ENCODE measurements at places on chromosomes 12 and 14. TPM values are rescaled to one million over a fixed set of nuclear protein-coding genes. Genes with fewer than 3 reads are reported as not detected.
A peak's percentile ranks its signal among the peaks of the same experiment; 100 is the strongest.

The TMEM30B gene
- 1.7 TPM for total RNA-seq

The ATP6V1D gene
- 129 TPM for total RNA-seq

The P2RX2 gene
- not detected for total RNA-seq

The ADCY6 gene
- 24.8 TPM for total RNA-seq

The GYS2 gene
- not detected for total RNA-seq

DNA sequence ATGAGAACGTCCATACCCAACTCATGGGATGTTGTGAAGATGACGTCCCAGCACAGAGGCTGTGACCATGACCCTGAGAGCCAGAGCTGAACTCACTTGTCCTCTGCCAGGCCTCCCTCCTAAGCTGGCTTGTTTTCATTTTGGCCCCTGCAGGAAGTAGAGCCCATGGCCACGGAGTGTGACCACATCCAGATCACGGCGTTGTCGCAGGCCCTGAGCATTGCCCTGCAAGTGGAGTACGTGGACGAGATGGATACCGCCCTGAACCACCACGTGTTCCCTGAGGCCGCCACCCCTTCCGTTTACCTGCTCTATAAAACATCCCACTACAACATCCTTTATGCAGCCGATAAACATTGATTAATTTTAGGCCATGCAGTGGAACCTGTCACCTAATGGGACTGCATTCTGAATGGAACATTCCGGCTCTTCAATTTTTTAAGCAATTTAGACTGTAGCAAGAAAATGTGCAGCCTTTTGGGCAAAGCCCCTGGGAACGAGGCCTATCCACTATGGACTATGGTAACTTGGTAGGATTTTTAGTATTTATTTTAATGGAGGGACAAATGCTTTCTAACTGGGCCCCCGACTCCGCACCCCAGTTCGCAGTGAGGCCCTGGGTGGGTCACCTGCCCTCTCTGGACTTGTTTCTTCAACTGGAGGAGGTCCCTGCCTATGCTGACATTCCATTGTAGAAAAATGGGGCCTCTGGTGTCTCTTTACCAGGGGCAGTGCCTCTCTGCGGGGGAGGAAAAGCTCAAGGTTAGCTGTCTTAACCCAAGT lies 19.6 kb downstream of the OTUB2 start:
- no peaks in the 10 kb centered on the region for H3K27me3 ChIP-seq
- H3K36me3 ChIP-seq: peaks cover 20% of the 10 kb centered on the region
- H3K4me3 ChIP-seq: no peak overlapping the region
- H3K4me1 ChIP-seq: peaks cover 5% of the 10 kb centered on the region
- no peak for DNase-seq

- H3K27ac ChIP-seq: no peak overlapping the region
- peaks cover 6% of the 10 kb centered on the region for H3K36me3 ChIP-seq
- H3K27me3 ChIP-seq: no peaks in the 10 kb centered on the region
- no peak for DNase-seq
These were observed 15.2 kb upstream of the CDK2AP1 start for GRCh38 chr12:123286652-123287373.

DNA sequence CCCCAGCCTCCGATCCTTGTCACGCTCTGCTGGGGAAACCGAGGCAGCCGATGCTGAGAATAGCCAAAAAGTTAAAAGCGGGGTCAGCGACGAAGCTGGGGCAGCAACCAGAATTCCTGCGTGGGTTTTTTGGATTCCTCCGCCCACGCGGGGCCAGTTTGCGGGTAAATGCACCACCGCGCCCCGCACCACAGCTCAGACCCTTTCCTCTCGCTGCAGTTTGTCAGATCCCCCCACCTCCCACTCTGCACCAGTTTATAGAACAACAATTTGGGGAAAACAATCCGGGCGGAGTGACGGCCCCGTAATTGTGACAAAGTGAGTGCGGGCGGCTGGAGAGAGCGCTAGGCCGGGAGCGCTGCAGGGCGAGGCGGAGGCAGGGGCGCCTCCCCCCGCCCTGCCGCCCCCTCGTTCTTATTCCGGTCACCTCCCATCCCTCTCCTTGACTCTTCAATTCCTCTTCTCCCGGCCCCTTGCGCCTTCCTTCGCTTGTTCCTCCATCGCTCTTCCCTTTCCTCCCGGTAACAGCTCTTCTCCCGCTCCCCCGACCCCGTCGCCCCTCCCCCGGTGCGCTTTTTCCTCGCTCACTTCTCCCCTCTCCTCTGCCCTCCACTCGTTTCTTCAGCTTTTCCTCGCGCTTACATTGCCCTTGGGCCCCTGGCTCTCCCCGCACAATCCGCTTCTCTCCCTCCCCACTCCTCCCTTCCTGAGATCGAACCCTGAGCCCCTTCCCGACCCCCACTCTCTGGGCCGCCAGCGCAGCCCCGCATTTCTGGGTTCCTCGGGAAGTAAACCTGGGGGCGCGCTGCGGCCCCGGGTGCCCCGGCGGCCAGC lies 646 bp upstream of the DNAJC22 start:
- H3K4me1 ChIP-seq: peaks cover 20% of the 10 kb centered on the region
- no peak overlapping the region for H3K27ac ChIP-seq
- peaks cover 46% of the 10 kb centered on the region for H3K27me3 ChIP-seq
- peak overlapping the region; percentile 37 for H3K4me3 ChIP-seq
- peak; percentile 33 for DNase-seq

- H3K27ac ChIP-seq: no peak overlapping the region
- no peak overlapping the region for H3K4me3 ChIP-seq
- no peaks in the 10 kb centered on the region for H3K27me3 ChIP-seq
- peak; percentile 17 for DNase-seq
These were observed 255.5 kb downstream of the RASSF9 start for GRCh38 chr12:85580562-85581168.

GRCh38 chr12:51246254-51246853 lies 7.7 kb downstream of the DAZAP2 start:
- H3K36me3 ChIP-seq: peaks cover 49% of the 10 kb centered on the region
- peaks cover 15% of the 10 kb centered on the region for H3K4me1 ChIP-seq
- no peak overlapping the region for H3K4me3 ChIP-seq
- no peaks in the 10 kb centered on the region for H3K27me3 ChIP-seq

- no peaks in the 10 kb centered on the region for H3K4me1 ChIP-seq
- H3K27me3 ChIP-seq: no peaks in the 10 kb centered on the region
- H3K4me3 ChIP-seq: no peak overlapping the region
- H3K36me3 ChIP-seq: no peaks in the 10 kb centered on the region
- no peak for DNase-seq
These were observed 40.3 kb downstream of the ANKRD9 start for GRCh38 chr14:102469261-102469660.

- H3K36me3 ChIP-seq: peaks cover 52% of the 10 kb centered on the region
- no peak for DNase-seq
- H3K27ac ChIP-seq: no peak overlapping the region
- H3K27me3 ChIP-seq: no peaks in the 10 kb centered on the region
- no peak overlapping the region for H3K4me3 ChIP-seq
- H3K4me1 ChIP-seq: no peaks in the 10 kb centered on the region
These were observed 19.9 kb downstream of the ZNF605 start for GRCh38 chr12:132936163-132936562.

DNA sequence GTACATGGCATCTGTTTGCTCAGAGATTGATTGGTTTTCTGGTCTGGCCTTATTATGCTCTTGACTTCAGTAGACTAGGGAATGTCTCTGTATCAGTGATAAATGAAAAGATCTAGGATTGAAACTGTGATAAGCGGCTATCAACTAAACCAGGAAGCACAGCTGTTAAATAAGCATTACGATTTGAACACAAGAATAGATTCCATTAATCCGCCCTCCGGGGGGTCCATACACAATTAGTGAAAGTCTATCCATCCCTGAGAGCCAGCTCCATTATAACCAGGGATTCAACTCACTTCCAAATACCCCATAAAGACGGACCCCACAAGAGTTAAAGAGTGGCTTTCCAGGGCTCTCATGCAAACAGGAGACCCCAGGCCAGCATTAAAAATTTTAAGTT lies 279.0 kb downstream of the GRIN2B start:
- no peak overlapping the region for H3K27ac ChIP-seq
- no peak overlapping the region for H3K4me3 ChIP-seq
- H3K4me1 ChIP-seq: no peaks in the 10 kb centered on the region
